ENCODE measurements at places on chromosomes 3 and 15.
A peak's percentile ranks its signal among the peaks of the same experiment; 100 is the strongest.

GRCh38 chr3:183801601-183802000 lies 23.8 kb downstream of the MAP6D1 start:
- no peak for DNase-seq

- DNase-seq: no peak
Observed at GRCh38 chr3:14453876-14454638, 51.7 kb downstream of the SLC6A6 start.

DNA sequence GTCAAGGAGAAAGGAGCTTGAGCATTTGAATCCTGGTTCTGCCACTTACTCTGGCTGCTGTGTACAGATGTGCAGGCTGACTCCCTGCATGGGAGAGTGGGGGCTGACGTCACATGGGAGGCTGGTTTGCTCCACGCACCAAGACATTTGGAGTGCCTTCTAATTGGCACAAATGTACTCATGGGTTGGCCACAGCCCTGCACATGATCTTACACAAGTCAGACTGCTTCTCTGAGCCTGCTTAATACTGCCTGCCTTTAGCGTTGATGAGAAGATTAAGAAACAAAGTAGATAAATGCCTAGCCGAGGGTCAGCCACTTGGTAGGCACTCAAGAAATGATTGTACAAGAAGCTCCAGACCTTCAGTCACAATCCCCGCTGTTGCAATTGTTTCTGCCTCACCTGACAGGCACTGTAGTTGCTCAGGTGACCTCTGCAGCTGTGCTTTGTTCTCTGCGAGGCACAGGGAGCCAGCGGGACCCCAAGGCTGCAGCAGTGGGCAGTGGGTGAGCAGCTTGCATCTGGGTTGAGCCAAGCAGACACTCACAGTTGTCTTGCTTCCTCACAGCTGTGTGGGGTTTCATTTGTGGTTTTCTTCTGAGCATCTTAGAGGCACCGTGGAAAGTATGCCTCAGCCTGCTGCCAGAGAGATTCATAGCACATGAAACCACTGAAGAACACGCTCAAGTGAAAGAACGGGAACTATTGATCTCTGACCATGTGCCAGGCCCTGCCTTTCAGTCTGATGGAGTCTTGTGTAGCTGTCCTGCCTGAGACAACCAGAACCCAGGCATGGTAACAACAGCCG lies 33.1 kb downstream of the GRK7 start:
- peak; percentile 77 for DNase-seq

DNA sequence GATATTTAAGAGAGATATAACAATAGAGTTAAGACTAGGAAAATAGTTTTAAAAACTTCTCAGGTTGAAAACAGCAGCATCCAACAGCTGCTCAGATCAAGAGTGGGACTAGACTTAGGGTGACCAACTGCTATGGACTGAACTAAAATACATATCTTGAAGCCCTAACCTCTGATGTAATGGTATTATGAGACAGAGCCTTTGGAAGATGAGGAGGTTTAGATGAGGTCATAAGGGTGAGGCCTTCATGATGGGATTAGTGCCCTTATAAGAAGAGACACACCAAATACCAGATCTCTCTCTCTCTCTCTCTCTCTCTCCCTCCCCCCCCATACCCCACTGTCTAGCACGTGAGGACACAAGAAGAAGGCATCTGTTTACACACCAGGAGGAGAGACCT lies 37.4 kb upstream of the GALNT15 start:
- no peak for DNase-seq

DNA sequence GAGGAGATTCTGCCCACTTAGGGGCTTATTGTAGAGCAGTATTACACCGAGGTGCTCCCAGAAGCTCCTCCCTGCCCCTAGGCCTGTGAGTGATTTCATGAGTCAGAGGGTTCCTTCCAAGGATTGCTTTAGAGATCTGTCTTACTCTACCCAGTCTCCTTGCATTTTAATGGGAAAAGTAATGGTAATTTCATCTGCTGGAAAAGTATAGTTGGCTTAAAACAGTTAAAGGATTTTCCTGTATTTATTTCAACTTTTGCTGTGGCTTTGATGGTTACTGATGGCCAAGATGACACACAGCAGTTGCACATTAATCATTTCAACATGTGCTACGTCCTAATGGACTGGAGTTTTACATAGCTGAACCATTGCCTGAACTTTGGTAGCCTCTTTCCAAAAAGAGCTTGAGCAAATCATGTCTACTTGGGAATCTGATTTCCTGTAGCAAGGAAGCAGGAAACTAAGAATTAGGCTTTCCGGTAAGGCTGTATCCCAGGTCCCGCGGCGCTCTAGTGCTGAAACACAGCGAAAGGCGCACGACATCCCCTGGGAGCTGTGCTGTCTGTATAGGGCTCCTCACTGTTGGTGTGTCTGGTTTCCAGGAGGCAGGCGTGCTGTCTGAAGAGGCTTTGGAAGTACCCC lies 9.2 kb upstream of the PGPEP1L start:
- DNase-seq: no peak

GRCh38 chr3:20394243-20394642 lies 208.2 kb upstream of the SGO1 start:
- DNase-seq: no peak

DNA sequence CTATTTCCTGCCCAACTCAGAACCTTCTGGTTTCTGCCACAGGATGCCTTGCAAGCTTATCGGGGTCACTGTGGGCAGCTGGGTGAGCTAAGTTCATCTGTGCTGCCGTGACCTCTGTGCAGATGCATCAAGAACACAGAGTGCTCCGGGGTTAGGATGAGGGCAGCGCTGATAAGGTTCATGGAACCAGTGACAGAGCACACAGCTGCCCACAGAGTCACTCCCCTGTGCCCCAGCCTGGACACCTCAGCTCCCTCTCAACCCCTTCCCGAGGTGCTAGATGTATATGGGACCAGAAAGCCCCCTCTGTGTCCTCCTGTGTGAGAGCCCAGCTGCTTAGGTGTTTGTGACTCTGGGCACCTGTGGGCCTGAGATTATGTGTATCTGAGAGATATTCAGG lies 15.8 kb upstream of the ALAS1 start:
- DNase-seq: no peak

- no peak for DNase-seq
Observed at GRCh38 chr3:125435231-125435630, 60.1 kb upstream of the ZNF148 start.

DNA sequence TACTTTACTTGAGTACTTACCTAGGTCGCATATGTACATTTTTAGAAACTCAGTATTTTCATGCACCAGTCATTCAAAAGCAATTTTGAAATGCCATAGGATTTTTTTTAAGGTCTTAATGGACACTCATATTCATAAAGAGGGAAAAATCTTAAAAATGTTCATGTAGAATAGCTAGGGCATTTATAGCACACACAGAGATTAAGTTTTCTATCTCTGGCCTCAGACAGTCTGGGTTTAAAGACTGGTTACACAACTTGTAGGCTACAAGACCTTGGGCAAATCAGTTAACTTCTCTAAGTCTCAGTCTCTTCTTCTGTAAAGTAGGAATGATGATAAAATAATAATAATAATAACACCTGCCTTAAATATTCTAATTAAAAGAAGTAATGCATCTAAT lies 48.5 kb upstream of the UBP1 start:
- DNase-seq: no peak

DNA sequence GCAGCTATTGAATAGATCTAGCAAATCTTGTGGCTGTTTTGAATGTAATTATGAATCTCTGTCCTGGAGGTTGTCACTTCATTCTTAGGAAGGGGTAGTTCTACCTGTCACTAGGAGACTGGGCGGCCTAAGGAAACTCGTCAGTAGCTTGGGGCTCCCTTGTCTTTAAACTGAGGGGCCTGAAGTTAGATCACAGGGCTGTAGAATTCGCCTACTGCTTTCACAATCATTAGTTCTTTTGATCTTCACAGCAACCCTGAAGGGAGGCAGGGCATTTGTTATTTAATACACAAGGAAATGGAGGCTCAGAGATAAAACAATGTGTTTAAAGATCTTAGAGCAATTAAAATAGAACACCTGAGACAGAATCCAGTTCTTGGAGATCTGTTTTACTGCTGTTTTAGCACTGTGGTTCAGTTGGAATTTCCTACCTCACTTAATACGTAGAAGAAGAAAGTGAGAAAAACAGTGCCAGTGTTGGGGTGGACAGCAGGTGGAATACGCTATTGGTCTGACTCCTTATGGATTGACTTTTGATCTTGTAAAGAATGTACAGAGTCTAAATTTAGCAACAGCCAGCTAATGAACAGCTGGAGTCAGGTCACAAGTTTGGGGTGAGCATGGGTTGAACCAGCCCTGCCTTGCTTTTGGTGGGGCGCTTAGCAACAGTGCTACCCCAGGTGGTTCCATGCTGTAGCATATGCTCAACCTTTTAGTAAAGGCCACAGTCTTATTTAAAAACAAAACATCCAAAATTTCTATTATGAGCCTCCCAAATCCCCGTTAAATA lies 71.4 kb upstream of the BHLHE40 start:
- no peak for DNase-seq

DNA sequence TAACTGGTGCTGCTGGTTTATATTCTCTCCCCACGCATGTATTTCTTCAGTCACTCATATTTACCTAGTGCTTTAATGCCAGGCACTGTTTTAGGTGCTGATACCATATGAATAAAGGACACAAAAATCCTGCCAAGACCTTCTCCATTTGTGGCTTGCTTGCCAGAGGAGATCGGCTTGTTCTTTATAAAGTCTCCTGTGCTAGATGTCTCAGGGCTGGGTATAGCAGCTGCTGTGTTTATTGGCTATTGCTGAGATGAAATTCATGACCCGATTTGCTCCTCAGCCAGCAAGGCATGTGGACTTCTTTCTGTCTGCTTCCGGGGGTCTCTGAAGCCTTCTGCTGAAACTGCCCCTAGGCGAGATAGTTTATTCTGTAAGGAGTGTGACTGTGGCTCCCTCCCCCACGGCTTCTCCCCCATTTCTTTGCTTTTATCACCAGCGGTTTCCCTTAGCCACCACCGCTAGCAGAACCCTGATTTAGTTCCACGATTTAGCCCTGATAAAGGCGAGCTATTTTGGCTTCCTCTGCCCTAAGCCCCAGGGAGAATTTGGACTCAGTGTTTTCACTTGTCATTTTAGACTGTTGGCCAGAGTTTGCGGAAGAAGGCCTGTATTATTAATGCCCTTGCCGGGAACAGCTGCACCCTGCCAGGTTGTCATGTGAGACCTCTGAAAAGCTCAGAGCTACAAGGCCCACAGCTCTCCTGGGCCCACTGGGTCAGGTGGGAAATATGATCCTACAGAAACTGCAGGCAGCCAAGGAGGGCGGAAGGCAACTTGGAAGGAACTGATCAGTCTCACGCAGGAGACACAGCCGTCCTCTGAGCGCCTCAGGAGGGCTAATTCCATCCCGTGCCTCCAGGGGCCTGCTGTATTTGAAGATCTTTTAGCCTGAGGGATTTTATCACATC lies 46.8 kb downstream of the ST6GAL1 start:
- DNase-seq: no peak

DNA sequence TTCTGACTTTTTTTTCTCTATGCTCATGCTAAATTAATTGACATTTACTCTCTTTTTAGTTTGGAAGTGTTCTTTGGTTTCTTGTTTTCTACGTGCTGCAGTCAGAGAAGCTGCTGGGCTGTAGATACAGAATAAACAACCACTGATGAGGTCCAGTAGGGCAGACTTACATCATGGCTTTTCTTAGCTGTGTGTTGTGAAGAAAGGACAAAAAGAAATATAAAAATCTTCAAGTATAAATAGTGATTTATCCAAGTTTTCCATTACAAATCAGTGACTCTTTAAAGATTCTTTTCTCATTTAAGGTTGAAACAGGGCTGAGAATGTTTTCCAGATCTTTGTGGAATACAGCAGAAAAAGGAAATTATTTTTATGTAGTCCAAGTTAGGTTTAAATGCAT lies 122.2 kb downstream of the CMSS1 start:
- DNase-seq: no peak

DNA sequence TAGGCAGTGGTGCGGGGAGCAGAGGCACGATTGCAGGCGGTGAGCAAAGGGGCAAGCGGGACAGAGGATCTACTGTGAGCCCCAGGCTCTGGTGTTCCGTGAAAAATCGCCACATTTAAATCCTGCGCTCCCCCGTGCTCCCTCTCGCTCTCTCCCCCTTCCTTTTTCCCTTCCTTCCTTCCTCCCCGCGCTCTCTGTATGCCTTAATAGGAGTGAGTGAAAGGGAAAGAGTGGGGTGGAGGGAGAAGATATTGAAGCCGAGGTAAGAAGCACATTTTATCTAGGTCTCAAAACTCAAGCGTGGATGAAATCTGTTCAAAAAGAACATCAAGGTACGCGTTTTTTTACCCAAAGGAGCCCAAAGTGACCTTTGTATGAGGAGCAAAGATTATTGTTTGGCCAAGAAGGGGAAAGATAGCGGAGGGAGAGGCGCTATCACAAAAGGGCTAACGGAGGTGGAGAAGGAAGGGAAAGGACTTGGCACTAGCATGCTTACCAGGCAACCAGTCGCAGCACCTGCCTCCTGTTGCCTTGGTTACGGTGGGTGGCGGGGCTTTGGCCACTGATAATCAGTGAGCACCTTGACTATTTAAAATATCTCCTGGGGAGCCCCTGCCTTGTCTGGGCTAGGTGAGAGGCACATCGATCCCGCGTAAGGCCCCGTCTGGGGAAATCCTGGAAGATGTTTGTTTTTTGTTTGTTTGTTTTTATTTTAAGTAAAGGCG lies 14.9 kb upstream of the AEN start:
- DNase-seq: no peak

- no peak for DNase-seq
Observed at GRCh38 chr3:111808439-111808838, 50.6 kb upstream of the PHLDB2 start.

- DNase-seq: no peak
Observed at GRCh38 chr3:173744895-173745294, 347.4 kb downstream of the NLGN1 start.

DNA sequence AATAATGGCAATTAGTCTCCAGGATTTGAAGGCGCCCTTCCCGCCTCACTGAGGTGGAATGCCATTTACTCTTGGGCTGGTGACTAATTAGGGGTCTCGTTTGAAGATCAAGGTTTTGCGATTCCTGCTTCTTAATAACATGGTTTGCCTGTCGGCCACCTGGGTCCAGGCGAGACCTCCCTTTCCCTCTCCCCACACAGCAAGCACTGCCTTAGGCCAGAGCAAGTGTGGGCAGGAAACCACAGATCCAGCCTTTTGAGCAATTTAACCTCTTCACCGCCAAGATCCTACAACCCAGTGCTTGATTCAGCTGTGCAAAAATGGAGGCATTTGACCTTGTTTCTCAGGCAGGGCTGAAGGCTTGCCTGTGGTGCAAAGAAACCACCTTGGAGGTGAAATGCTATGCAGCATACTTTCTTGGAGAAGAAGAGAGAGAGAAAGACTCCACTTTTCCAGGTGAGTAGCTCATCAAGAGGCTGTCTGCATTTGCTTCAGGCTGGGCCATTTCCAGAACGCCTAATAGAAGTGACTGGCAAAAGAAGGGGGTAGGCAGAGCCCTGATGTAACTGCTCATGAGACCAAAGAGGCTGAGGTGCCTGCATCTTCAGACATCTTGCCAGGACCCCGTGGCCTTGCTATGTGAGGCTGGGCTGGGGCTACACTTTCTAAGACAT lies 34.1 kb upstream of the WNT5A start:
- DNase-seq: no peak

GRCh38 chr3:38190481-38190881 lies 25.1 kb downstream of the OXSR1 start:
- no peak for DNase-seq

GRCh38 chr3:107508331-107508730 lies 14.4 kb upstream of the BBX start:
- DNase-seq: no peak
